ENCODE measurements at places on chromosomes 5 and 9.

GRCh38 chr9:113927277-113927676 lies 51.2 kb downstream of the ZNF618 start:
- no peaks in the 10 kb centered on the region for H3K36me3 ChIP-seq
- no peak overlapping the region for H3K4me3 ChIP-seq
- no peak for DNase-seq

GRCh38 chr9:133078486-133078885 lies 16.7 kb downstream of the CEL start:
- no peak overlapping the region for H3K27ac ChIP-seq
- DNase-seq, result no peak
- H3K36me3 ChIP-seq, result no peaks in the 10 kb centered on the region
- 0 out of 2 replicates have a peak, but pooled peaks cover 3% of the 10 kb centered on the region for H3K27me3 ChIP-seq
- no peak overlapping the region for H3K4me3 ChIP-seq

- no peak overlapping the region for H3K27ac ChIP-seq
- no peaks in the 10 kb centered on the region for H3K4me1 ChIP-seq
- H3K4me3 ChIP-seq, result no peak overlapping the region
- DNase-seq, result no peak
- H3K27me3 ChIP-seq, result peaks cover 5% of the 10 kb centered on the region
- no peaks in the 10 kb centered on the region for H3K36me3 ChIP-seq
Measured at GRCh38 chr9:27505744-27506161, 18.3 kb upstream of the IFNK start.

DNA sequence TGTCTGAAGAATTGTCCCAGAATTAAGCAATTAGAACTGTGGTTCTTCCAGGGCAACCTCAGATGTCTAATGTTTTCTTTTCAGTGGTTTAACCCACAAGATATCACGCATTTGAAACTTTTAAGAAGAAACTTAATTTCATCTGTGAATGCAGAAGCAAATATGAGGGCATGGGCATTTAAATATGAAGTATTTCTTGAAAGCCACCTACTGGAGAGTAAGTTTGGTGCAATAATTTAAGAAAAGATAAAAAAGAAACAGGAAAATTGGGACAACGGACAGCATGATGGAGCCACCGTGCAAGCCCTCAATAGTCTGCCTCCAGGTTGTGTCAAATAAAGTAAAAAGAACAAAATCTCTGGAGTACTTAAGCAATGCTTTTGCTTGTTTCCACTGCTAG lies 1.2 kb upstream of the CAPSL start:
- no peak for DNase-seq
- no peaks in the 10 kb centered on the region for H3K36me3 ChIP-seq
- no peak overlapping the region for H3K4me3 ChIP-seq
- H3K27me3 ChIP-seq, result peaks cover 61% of the 10 kb centered on the region
- no peaks in the 10 kb centered on the region for H3K4me1 ChIP-seq

GRCh38 chr9:91073049-91073810 lies 271.6 kb downstream of the SYK start:
- no peaks in the 10 kb centered on the region for H3K36me3 ChIP-seq
- DNase-seq, result no peak
- no peak overlapping the region for H3K4me3 ChIP-seq
- H3K27ac ChIP-seq, result no peak overlapping the region
- no peaks in the 10 kb centered on the region for H3K27me3 ChIP-seq

DNA sequence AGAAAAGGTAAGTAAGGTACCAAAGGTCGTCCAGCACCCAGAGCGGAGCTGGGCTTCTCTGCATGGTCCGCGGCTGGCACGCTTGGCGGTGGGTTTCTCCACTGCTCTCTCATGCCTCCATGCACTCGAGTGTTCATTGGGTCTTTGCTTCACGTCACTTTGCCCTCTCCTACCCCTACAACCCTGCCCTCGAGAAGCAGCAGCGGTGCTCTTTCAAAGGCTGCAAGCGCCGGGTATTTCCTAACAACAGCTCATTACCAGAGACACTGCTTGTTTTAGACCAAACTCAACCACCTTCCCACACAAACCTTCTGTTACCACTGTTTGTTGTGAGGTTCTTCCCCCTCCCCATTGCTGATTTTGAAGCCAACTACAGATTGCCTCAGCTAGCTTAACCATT lies 21.5 kb upstream of the ZBTB34 start:
- H3K27ac ChIP-seq, result no peak overlapping the region
- H3K4me3 ChIP-seq, result no peak overlapping the region
- peaks cover 8% of the 10 kb centered on the region for H3K4me1 ChIP-seq
- H3K27me3 ChIP-seq, result no peaks in the 10 kb centered on the region
- no peak for DNase-seq
- peaks cover 4% of the 10 kb centered on the region for H3K36me3 ChIP-seq

DNA sequence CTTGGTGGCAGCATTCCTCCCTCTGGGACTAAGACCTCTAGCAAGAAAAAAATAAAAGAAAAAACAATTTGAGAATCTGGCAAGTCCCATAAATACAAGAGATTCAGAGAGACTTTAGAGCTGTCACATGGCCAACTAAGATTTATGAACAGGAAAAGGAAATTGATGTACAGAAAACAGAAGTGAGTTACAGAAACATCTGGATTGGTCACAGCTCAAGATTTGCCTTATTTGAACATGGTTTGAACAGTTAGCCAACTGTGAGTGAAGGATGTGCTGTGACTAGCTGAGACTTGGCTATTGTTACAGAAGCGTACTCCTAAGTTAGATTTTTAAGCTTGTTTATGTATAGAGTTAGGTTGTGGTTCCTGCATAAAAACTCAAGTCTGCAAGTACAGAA lies 340.2 kb downstream of the SLCO4C1 start:
- no peaks in the 10 kb centered on the region for H3K4me1 ChIP-seq
- no peak overlapping the region for H3K4me3 ChIP-seq
- DNase-seq, result no peak
- H3K27ac ChIP-seq, result no peak overlapping the region

- H3K4me1 ChIP-seq, result peaks cover 9% of the 10 kb centered on the region
- no peaks in the 10 kb centered on the region for H3K36me3 ChIP-seq
- no peak overlapping the region for H3K27ac ChIP-seq
- peaks cover 15% of the 10 kb centered on the region for H3K27me3 ChIP-seq
- no peak for DNase-seq
Measured at GRCh38 chr5:148730270-148730669, 75.9 kb upstream of the HTR4 start.

DNA sequence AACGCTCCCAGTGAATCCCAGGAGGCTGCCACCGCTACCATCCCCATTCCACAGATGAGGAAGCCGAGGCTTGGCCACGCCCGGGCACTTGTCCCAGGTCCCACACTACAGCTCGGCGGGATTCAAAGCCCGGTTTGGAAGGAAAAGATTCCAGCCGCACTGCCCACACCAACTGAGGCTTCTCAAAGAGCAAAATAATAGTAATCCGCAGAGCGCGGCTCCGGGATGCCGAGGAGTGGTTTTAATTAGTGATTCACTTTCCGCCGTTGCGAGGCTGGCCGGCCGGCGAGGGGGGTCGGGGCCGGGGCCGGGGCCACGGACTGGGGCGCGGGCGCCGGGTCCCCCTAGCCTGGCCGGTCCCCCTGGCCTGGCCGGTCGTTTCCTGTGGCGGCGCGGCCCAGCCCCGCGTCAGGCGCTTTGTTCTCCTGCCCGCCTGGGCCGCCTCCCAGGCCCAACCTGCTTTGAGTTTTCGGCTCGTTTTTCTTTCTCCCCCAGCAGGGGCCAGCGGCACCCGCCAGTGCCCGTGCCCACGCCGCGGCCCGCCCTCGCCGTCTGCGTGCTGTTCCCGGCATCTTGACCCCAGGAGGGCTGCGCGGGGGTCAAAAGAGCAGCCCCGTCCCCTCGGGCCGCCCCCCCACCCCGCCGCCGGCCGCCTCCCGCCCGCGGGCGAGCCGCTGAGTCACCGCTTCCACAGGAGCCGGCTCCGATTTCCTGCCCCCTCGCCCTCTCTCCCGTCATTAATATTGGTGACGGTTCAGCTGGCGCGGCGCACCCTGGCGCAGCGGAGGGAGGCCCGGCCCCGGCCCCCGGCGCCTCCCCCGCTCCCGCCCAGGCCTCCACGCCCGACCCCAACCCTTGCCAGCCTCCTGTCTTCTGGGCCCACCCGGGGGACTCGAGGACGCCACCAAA lies 31.2 kb downstream of the FGF18 start:
- no peaks in the 10 kb centered on the region for H3K27me3 ChIP-seq
- peaks cover 31% of the 10 kb centered on the region for H3K4me1 ChIP-seq
- H3K27ac ChIP-seq, result peak overlapping the region; percentile 33
- no peaks in the 10 kb centered on the region for H3K36me3 ChIP-seq

DNA sequence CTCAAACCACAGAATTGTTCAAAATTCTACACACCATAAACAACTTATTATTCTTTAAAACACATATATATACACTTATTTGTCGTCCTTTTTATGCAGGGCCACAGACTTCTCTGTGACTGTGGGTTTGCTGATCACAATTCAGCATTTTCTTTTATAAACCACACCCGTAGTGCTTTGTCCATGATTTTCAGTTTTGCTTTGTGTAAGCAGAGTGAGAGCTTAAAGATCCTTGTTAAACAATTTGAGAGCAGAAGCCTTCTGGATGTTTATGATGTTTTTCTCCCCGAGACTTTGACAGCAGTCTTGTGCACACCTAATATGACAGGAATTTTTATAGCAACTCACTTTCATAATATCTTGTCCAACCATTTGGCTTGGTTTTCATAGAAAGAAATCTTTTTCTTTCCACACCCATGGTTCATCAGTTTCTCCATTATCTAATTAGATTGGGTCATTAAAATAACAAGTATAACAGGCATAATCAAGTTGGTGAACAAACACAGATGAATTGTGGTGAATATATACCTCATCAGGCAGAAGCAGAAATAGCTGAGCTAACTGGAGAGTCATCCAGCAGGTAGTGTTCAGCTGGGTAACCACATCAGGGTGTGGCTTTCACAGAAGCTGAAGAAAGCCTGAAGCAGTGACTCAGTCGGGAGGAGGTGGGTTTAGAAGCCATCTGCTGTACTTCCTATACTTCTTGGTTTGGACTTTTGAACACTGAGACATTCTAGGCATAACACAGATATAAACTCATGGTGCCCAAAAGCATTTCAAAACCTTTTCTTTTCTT lies 232.8 kb downstream of the DOCK8 start:
- H3K27ac ChIP-seq, result no peak overlapping the region
- H3K27me3 ChIP-seq, result no peaks in the 10 kb centered on the region
- H3K36me3 ChIP-seq, result no peaks in the 10 kb centered on the region
- H3K4me3 ChIP-seq, result no peak overlapping the region
- H3K4me1 ChIP-seq, result peaks cover 15% of the 10 kb centered on the region

- no peaks in the 10 kb centered on the region for H3K27me3 ChIP-seq
- no peak for DNase-seq
- H3K4me3 ChIP-seq, result no peak overlapping the region
- no peaks in the 10 kb centered on the region for H3K36me3 ChIP-seq
- H3K4me1 ChIP-seq, result no peaks in the 10 kb centered on the region
Measured at GRCh38 chr9:20848490-20848889, 164.4 kb downstream of the FOCAD start.

- H3K36me3 ChIP-seq, result no peaks in the 10 kb centered on the region
- no peak overlapping the region for H3K27ac ChIP-seq
- no peak for DNase-seq
- 0 out of 2 replicates have a peak, but pooled peaks cover 3% of the 10 kb centered on the region for H3K27me3 ChIP-seq
- H3K4me1 ChIP-seq, result peaks cover 16% of the 10 kb centered on the region
- H3K4me3 ChIP-seq, result no peak overlapping the region
Measured at GRCh38 chr9:133996531-133997520, 4.7 kb upstream of the VAV2 start.

- H3K4me1 ChIP-seq, result 0 out of 2 replicates have a peak, but pooled peaks cover 4% of the 10 kb centered on the region
- no peaks in the 10 kb centered on the region for H3K36me3 ChIP-seq
- no peak overlapping the region for H3K4me3 ChIP-seq
- no peak for DNase-seq
- H3K27me3 ChIP-seq, result 0 out of 2 replicates have a peak, but pooled peaks cover 5% of the 10 kb centered on the region
- H3K27ac ChIP-seq, result no peak overlapping the region
Measured at GRCh38 chr5:111255169-111255568, 31.0 kb downstream of the CAMK4 start.

DNA sequence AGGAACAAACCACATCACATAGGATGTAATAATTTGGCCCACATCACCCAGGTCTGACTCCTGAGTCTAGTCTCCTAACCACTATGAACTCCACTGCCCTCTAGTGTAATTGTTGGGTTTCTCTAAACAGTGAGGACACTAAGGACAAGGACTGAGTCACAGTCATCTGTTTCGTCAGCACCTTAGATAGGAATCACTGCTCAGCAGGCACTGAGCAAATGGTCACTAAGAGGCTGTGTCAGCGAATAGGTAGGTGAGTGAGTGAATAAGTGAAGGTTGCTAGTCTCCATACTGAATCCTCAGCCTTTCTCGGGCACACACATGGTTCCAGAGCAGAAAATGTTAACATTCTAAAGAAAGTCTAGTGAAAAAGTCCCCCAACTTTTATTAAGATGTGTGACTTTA lies 278.6 kb downstream of the SPOCK1 start:
- H3K4me3 ChIP-seq, result no peak overlapping the region
- H3K36me3 ChIP-seq, result no peaks in the 10 kb centered on the region
- no peaks in the 10 kb centered on the region for H3K4me1 ChIP-seq
- H3K27me3 ChIP-seq, result peaks cover 25% of the 10 kb centered on the region
- H3K27ac ChIP-seq, result no peak overlapping the region
- DNase-seq, result peak; percentile 76

GRCh38 chr9:76374783-76375559 lies 19.3 kb downstream of the RFK start:
- H3K4me1 ChIP-seq, result peaks cover 15% of the 10 kb centered on the region
- no peaks in the 10 kb centered on the region for H3K27me3 ChIP-seq
- no peaks in the 10 kb centered on the region for H3K36me3 ChIP-seq
- no peak overlapping the region for H3K4me3 ChIP-seq
- no peak for DNase-seq
- no peak overlapping the region for H3K27ac ChIP-seq

GRCh38 chr5:91121347-91121993 lies 261.6 kb downstream of the ARRDC3 start:
- no peak for DNase-seq
- no peak overlapping the region for H3K27ac ChIP-seq
- no peaks in the 10 kb centered on the region for H3K4me1 ChIP-seq
- no peaks in the 10 kb centered on the region for H3K27me3 ChIP-seq

DNA sequence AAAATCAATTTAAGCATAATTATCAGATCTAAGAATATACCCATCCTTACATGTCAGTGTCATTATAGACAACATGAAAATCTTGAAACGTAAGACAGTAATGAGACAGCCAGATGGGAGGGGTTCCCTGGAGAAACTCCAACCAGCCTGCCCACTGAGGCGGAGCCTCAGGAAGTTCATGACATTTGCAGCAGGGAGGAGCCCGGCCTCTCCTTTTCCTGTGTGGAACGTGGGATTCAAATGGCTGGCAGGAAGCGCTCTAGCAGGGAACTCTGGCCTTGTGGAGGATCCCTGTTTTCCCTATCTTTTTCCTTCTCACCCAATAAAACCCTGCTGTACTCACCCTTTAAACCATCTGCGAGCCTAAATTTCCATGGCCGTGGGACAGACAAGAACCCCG lies 176.6 kb upstream of the KCNN2 start:
- H3K4me3 ChIP-seq, result no peak overlapping the region
- H3K27ac ChIP-seq, result no peak overlapping the region
- no peaks in the 10 kb centered on the region for H3K36me3 ChIP-seq
- no peaks in the 10 kb centered on the region for H3K27me3 ChIP-seq
- no peak for DNase-seq

- no peaks in the 10 kb centered on the region for H3K36me3 ChIP-seq
- no peak overlapping the region for H3K4me3 ChIP-seq
- DNase-seq, result no peak
- H3K27me3 ChIP-seq, result no peaks in the 10 kb centered on the region
Measured at GRCh38 chr9:70607926-70608325, 193.5 kb upstream of the KLF9 start.

GRCh38 chr5:72368271-72368670 lies 48.1 kb downstream of the PTCD2 start:
- H3K4me1 ChIP-seq, result peaks cover 10% of the 10 kb centered on the region
- H3K36me3 ChIP-seq, result no peaks in the 10 kb centered on the region
- H3K27me3 ChIP-seq, result no peaks in the 10 kb centered on the region
- no peak overlapping the region for H3K4me3 ChIP-seq
- no peak for DNase-seq
